ENCODE measurements at places on chromosomes 2 and 18.
A peak's percentile ranks its signal among the peaks of the same experiment; 100 is the strongest.

DNA sequence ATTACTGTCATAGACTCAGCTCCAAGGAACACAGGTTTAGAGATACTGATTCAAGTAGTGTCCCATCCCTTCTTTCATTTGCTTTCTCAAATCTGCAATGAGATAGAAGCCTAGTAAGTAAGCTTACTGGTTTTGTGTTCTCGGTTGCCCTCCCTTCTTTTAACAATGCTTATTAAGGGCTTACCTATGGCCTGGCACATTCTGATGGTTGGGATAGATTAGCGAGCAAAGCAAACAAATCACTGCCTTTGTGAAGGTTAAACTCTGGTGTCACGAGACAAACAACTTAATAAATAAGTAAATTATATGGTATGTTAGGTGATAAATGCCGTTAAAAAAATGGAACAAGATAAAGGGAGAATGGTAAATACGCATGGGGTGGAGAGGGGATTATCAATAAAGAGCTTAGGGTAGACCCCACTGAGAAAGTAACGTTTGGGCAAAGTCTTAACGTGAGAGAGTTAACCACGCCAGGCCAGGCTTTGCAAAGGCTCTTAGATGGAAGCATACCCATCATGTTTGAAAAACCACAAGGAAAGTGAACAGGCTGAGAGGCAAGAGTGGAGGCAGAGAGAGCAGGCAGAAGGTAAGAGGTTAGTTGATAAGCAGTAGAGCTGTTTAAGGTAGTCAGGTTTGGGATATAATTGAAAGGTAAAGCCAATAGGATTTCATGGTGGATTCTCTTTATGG is 31.0 kb downstream of the EIF2AK3 start:
- no peak for DNase-seq

- DNase-seq: no peak
Measured at GRCh38 chr2:165122521-165122920, 81.3 kb downstream of the SCN3A start.

DNA sequence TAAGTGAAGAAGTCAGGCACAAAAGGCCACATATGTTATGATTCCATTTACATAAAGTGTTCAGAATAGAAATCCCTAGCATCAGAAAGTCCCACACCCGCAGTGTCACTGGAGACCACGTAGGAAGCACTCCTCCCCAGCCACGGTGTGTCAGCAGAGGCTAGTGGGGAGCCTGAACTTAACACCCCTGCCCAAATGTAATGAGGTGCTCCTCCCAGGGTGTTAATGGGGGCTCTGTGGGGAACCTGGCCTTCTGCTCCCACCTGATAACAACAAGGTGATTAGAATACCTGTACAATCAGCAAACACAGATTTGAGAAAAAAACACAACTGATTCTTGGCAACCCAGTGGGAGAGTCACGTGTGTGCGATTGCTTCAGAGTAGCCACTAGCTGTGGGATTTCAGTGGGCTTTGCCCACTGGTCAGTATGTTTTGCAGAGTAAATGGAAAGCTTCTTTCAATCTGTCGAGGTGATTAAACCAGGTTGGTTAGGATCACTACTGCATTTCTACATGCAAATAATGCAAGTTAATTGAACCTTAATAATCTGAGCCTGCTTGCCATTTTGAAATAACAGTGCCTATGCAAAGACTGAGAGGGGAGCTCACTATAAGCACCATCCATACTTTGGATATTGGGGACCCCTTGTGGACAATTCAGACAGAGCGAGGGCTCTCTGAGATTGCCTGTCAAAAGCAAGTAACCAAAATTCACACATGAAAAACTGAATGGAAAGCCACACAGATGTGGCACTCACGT is 20.6 kb upstream of the ATRAID start:
- DNase-seq: peak; percentile 3

DNA sequence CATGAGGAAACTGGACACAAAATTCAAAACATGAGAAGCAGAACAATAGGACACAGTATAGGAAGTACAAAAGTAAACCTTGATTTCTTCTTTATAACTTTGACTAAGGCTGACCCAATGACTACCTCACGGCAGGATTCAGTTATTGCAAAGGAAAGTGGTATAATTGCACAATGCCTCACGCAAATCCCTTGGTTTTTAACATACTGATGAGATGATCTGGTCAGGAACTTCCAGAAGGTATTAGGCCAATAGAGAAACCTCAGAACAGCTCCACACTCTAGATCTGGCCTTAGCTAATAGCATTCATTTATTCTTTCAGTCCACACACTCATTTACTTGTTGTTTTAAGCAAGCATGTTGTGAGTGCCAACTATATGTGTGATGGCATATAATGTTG is 1526.9 kb upstream of the ACVR2A start:
- DNase-seq: no peak

GRCh38 chr2:163785162-163785561 is 49.4 kb upstream of the FIGN start:
- no peak for DNase-seq

GRCh38 chr18:25353080-25353479 is 1.1 kb upstream of the ZNF521 start:
- DNase-seq: no peak

GRCh38 chr18:8741117-8741516 is 35.8 kb downstream of the MTCL1 start:
- DNase-seq: no peak

GRCh38 chr2:143629340-143629739 is 500.1 kb downstream of the ARHGAP15 start:
- DNase-seq: no peak

GRCh38 chr2:159933727-159934049 is 128.7 kb downstream of the PLA2R1 start:
- no peak for DNase-seq

- DNase-seq: no peak
Measured at GRCh38 chr2:181281206-181281832, 175.9 kb upstream of the ITGA4 start.

DNA sequence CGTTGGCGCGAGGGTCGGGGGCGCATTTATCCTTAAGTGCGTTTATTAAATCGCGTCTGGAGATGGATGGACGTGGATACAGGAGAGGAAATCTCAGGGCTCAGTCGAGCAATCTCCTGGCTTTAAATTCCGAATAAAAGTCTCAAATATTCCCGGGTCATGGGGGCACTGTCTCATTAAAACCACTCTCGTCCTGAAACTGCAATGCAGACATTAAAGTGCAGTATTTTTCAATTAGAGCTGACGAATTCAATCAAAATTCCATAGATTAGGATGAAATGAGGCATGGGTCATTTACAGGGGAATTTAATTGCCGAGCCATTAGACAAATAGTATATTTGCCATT is 10.7 kb upstream of the GBX2 start:
- no peak for DNase-seq

DNA sequence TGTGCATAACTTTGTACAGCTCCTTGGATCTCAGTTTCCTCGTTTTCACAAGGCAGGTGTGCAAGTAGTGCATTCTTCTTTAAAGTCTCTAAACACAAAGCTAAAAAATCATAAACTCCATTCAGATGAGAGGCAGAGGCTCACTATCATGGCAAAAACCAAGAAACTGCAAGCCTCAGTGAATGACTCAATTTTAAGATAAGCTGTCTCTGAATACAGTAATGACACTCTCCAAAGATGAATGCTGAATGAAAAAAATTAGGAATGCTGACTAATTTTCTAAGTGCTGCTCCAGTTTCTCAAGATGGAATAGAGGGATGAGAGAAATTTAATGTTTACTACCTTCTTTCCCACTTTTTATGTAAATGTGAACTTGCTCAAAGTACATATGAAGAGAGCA is 17.2 kb downstream of the B4GALT6 start:
- DNase-seq: no peak

GRCh38 chr2:235232449-235233433 is 261.1 kb upstream of the AGAP1 start:
- no peak for DNase-seq

Data from activated naive CD4-positive, alpha-beta T cell (primary cell).